ENCODE measurements at places on chromosomes 2 and 18. TPM values are rescaled to one million over a fixed set of nuclear protein-coding genes. Genes with fewer than 3 reads are reported as not detected.

The C2orf80 gene
- polyA plus RNA-seq: not detected

The CUL3 gene
- 81.3 TPM for polyA plus RNA-seq

The FIGN gene
- polyA plus RNA-seq: 6.2 TPM

The SPDYA gene
- 0.06 TPM for polyA plus RNA-seq

The NEU2 gene
- polyA plus RNA-seq: not detected

The FAM98A gene
- 106 TPM for polyA plus RNA-seq

The ERFE gene
- polyA plus RNA-seq: 0.36 TPM

The PXDN gene
- polyA plus RNA-seq: 28.2 TPM

The TUBA4B gene
- not detected for polyA plus RNA-seq

The AOX1 gene
- 1.3 TPM for polyA plus RNA-seq

The RTP5 gene
- polyA plus RNA-seq: not detected

GRCh38 chr18:55641486-55641885, 53.5 kb upstream of the TCF4 start:
- DNase-seq: no peak

- DNase-seq: no peak
Measured at GRCh38 chr2:41859615-41860514, 188.0 kb upstream of the PKDCC start.

- no peak for DNase-seq
Measured at GRCh38 chr2:122639176-122639575, 883.7 kb downstream of the TSN start.

GRCh38 chr2:158413581-158413980, 43.0 kb downstream of the CCDC148 start:
- no peak for DNase-seq

- DNase-seq: no peak
Measured at GRCh38 chr2:203451011-203451410, 84.1 kb downstream of the RAPH1 start.

GRCh38 chr18:24964216-24964615, 387.8 kb downstream of the ZNF521 start:
- peak; percentile 28 for DNase-seq

- no peak for DNase-seq
Measured at GRCh38 chr2:54927085-54927750, 123.0 kb downstream of the RTN4 start.

DNA sequence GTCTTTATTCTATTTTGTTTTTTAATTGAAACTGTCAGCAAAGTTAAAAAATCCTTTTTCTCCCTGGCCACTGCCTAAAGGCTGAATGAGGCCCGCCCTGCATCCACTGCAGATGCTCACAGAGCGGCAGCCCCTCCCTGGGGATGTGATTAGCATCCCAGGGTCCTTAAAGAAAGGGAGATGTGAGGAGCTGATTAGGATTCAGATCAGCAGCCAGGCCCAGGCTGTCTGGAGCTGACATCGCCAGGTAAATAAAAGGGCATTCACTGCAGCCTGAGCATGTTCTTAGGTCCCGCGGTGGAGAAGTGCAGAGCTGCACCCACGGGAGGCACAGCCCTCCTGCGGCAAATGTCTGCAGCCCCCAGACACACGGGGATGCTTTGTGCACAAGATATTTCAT, 83.8 kb downstream of the LONRF2 start:
- DNase-seq: no peak

GRCh38 chr2:99928470-99929053, 213.8 kb downstream of the AFF3 start:
- DNase-seq: no peak

- DNase-seq: no peak
Measured at GRCh38 chr2:239926587-239927232, 98.4 kb downstream of the NDUFA10 start.

DNA sequence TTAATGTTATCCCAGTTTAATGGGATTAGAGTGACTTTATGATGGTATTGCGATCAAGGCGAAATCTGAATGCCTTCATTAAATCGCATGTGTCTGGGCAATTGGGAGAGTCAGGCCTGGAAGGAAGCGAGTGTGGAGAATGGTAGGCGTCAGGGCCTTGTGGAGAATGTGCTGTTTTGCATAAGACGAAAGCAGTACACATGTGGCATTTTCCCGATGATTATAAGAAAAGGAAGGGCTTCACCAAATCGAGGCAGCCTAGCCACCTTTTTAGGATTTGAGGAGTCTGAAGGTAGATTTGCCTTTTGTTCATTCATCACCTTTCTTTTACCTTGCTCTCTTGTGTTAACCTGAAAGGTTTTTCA, 1.0 kb downstream of the ZNF532 start:
- no peak for DNase-seq

DNA sequence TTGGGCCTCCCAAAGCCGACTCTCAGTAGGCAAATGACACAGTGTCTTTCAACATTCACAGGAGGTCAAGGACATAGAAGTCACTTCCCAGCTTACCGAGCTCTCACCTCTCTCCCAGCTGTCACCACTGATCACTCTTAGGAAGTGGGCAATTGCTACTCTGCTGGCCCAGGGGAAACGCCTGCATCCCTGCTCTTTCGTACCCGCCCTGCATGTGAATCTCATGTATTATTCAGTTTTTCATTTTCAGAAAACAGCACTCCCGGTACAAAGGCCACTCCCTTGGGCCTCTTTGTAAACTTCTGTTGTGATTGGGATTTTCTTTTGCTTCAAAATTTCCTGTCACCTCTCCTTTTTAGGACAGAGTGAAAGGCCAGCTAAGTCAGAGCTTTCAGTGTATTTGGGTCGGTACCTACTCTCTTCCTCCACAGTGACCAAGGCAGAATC, 15.4 kb downstream of the MRPL44 start:
- no peak for DNase-seq

DNA sequence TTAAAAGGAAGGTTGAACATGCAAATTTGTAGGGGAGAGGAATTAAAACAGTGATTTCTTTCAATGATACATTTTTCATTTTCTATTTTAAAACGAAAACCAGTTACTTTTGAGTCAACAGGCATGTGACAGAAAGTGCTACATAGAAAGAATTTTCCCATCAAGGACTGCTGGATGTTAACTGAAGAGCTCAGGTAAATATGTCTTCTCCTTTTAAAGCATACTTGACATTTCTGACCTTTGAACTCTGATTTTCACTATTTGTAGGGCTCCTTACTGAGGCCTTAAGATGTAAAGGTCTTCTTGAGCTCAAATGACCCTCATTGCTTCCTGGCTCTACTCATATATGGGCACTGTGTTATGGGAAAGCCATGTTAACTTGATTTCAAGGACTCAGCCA, 32.4 kb downstream of the FIGN start:
- DNase-seq: no peak

- DNase-seq: no peak
Measured at GRCh38 chr2:118031566-118031965, 17.7 kb upstream of the CCDC93 start.

GRCh38 chr2:75540994-75541393, 19.7 kb downstream of the EVA1A start:
- DNase-seq: no peak

GRCh38 chr2:86062043-86062442, 43.6 kb downstream of the POLR1A start:
- DNase-seq: no peak

DNA sequence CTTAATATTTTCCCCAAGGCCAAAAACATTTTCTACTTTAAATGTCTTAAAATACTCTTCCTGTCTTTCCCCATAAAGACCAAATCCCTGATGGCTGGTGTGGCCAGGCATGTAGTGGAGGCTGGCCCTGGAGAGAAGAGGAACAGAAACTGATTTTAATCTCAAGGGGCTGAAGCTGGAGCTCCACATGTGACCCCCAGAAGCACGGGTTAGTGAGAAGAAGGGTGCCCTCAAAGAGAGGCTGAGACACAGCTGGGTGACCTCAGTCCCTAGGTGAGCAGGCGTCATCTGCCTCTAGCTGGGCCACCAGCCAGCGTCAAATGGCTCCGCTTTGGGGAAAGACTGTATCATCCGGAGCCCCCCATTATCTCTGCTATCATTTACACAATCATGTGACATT, 19.3 kb upstream of the TMEM18 start:
- no peak for DNase-seq

DNA sequence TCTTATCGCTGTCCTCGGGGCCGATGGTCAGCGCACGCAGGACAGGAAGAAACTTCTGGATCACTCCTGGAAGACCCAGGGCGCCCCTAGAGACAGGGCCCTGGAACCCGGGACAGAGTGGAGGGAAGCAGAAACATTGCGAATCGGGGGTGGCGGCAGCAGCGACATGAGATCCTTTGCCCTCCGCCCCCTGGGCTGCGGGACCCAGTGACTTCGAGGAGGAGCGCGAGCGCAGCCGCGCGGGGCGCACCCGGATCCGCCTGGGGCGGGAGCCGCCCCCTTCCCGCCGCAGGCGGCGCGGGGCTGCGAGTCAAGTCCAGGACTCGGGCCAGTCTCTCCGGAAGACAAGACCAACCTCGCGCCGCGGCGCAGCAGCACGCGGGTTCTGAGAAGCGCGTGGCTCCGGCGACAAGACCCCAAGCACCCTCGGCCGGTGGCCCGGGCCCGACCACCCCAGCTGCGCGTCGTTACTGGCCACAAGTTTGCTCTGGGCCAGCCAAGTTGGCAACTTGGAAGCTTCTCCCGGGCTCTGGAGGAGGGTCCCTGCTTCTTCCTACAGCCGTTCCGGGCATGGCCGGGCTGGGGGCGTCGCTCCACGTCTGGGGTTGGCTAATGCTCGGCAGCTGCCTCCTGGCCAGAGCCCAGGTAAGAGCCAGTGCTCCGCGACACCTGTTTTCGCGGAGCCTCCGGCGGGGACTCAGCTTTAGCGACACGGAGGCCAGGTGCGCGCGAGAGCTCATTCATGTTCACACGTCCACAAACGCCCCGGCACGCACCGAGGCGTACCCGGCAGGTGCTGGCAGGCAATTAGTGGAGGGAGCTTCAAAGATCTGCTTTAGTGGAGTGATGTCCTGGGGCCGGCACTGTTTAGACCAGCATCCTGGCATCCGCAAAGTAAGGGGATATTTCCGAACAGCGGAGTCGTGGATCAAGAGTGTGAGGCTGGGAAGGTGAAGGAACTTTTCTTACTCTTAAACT, at the start of gene PTH2R:
Gene PTH2R, plus strand, starts transcription at position 319 of the 978 bp plus-strand sequence. Its CDS starts 252 bp downstream, at position 571.
- DNase-seq: no peak

GRCh38 chr18:26574958-26575864, 26.9 kb upstream of the KCTD1 start:
- DNase-seq: peak; percentile 20

DNA sequence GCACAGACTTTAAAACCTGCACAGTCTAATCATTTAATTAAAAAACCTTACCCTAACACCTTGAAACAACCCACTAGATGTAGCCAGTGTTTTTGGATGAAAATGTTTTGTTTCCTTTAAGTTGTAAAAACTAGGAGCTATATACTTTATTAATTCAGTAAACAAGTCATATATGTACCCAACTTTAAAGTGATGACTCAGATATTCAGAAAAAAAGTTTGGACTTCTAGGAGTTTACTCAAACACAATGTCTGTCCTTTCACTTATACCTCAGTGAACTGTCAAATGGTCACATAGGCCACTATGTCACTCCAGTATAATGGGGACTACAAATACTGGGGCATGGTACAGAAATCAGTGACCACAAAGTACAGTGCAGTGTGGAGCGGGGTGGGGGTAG, 360.3 kb downstream of the LRRTM1 start:
- DNase-seq: no peak

GRCh38 chr18:47471784-47472183, 220.3 kb upstream of the SKOR2 start:
- DNase-seq: no peak

DNA sequence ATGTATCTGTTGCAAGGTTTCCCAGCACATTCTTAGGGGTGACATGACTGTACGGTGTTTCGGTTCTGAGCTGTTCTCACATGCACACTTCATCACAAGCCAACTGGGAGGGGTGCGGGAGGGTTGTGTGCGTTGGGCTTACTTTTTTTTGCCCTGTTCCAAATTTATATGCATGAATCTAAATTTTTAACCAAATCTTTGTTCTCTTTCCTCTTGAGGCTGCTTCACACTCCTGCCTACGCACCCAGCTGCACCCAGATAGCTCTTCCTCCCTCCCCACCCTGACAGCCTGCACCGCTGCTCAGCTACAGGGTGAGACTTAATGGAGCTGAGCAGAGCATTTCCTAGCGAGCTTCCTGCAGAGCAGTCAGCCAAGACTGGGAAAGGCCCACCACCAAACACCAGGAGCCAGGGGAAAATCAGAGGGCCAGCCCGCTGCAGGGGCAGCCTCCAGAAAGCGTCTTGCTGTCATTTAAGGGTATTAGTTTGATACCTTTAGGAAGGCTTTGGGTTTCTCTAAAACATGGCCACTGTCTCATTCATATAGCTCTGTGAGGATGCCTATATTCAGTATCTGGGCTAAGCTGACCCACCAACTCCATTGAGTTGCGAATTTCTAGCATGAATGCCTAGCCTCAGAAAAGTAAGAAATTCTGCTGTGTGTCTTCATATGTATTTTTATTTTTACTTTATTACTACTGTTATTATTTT, 84.5 kb downstream of the POU3F3 start:
- DNase-seq: no peak

DNA sequence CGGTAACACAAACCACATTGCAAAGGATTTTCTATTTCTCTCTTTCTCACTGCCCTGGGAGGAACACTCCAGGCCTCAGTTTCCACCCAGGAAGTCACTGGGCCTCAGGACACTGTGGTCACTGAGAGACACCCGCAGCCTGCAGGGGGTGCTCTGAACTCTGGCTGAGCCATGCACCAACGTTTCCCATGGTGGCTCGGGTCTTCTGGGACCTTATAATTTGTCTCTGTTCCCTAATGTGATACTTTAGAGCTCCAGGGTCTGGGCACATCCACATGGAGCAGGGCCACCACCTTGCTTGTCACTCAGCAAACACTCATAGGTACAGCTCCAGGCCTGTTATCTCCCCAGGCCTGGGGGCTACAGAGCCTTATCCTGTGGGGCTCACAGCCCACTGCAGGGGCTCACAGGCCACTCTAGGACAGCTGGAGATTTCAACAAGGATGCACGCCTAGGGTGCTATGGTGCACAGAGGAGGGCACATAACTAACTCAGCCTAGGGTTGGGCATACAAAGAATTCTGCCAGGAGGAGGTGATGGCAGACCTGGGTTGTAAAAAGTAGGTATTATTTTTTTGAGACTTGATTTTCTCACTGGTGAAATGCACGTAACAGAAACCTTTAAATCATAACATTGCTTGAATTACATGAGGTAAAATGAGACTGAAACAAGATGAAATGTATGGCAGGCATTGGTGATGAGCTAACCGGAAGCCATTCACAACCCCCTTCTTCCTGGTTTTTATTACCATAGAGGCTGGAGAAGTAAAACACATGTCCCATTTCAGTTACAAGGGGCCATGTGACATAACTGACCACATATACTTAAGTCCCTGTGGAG, 3.0 kb upstream of the HS1BP3 start:
- DNase-seq: no peak
